Astrocyte (in vitro differentiated cells and primary cell): ENCODE measurements at places on chromosomes 6 and 20. TPM values are rescaled to one million over a fixed set of nuclear protein-coding genes. Genes with fewer than 3 reads are reported as not detected.

DNA sequence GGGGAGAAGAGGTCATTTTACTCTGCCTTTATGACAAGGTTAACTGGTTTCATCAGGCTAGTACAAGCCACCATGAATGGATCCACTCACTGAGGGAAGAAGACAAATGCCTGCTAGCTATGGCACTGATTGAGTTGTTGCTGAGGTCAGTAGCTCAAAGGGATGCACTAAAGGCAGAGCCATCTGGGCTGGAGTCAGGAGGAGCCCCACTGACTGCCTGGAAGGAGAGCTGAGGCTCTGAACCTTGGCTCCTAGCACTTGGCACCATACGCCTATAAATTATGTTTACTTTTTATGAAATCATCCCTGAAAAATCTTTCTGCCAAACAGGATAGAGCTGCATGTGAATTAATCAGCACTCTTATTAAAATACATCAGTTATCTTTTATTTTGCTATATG, 104.6 kb downstream of the DTD1 start:
- H3K4me1 ChIP-seq: no peaks in the 10 kb centered on the region
- no peak overlapping the region for H3K27ac ChIP-seq
- no peak for DNase-seq
- no peaks in the 10 kb centered on the region for H3K27me3 ChIP-seq

- no peak for DNase-seq
- H3K27me3 ChIP-seq: no peaks in the 10 kb centered on the region
- H3K4me3 ChIP-seq: no peak overlapping the region
- no peaks in the 10 kb centered on the region for H3K4me1 ChIP-seq
- no peak overlapping the region for H3K27ac ChIP-seq
These were observed 65.2 kb downstream of the RIPOR3 start for GRCh38 chr20:50625986-50626677.

GRCh38 chr6:93799226-93799625, 379.9 kb upstream of the EPHA7 start:
- no peaks in the 10 kb centered on the region for H3K27me3 ChIP-seq
- H3K36me3 ChIP-seq: no peaks in the 10 kb centered on the region
- H3K4me1 ChIP-seq: peaks cover 4% of the 10 kb centered on the region

GRCh38 chr6:135651964-135652755, 154.6 kb upstream of the AHI1 start:
- H3K4me3 ChIP-seq: no peak overlapping the region
- DNase-seq: peak; percentile 11
- H3K27ac ChIP-seq: no peak overlapping the region

Gene SIRPG
- total RNA-seq: not detected in 2 replicates

DNA sequence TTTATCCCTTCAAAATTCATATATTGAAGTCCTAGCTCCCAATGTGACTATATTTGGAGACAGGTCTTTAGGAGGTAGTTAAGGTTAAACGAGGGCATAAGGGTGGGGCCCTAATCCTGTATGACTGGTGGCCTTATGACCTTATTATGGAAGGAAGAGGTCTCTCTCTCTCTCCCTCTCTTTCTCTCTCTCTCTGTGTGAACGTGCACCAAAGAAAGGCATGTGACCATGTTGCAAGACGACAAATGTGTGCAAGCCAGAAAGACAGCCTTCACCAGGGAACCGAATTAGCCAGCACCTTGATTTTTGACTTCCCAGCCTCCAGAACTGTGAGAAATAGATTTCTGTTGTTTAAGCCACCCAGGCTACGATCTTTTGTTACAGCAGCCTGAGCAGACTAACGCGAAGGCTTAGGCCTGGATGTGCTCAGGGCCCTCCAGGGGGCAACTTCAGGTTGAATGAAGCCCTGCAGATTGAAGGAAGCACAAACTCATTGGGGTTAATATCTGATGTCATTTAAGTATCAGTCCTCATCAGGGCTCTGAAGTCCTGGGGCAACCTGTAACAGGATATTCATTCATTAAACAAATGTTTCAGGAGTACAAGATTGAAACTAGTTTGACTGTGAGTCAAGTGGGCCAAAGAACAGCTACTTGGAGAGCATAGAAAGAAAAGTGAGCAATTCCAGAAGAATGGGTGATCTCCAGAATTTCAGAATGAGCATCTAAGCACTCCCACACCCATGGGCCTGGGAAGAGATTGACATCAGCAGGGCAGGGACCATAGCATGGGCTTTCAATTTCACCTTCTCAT, 157.4 kb upstream of the TNFAIP3 start:
- H3K27ac ChIP-seq: no peak overlapping the region
- DNase-seq: peak; percentile 45
- H3K4me1 ChIP-seq: peaks cover 4% of the 10 kb centered on the region
- no peaks in the 10 kb centered on the region for H3K36me3 ChIP-seq
- H3K4me3 ChIP-seq: no peak overlapping the region
